ENCODE measurements at places on chromosomes 13 and 19.

- no peak for DNase-seq
These were observed 11.6 kb upstream of the UQCR11 start for GRCh38 chr19:1616875-1617274.

GRCh38 chr19:18016209-18016910 is 8.4 kb downstream of the ARRDC2 start:
- DNase-seq: no peak

GRCh38 chr13:28624707-28625432 is 34.1 kb upstream of the POMP start:
- no peak for DNase-seq

DNA sequence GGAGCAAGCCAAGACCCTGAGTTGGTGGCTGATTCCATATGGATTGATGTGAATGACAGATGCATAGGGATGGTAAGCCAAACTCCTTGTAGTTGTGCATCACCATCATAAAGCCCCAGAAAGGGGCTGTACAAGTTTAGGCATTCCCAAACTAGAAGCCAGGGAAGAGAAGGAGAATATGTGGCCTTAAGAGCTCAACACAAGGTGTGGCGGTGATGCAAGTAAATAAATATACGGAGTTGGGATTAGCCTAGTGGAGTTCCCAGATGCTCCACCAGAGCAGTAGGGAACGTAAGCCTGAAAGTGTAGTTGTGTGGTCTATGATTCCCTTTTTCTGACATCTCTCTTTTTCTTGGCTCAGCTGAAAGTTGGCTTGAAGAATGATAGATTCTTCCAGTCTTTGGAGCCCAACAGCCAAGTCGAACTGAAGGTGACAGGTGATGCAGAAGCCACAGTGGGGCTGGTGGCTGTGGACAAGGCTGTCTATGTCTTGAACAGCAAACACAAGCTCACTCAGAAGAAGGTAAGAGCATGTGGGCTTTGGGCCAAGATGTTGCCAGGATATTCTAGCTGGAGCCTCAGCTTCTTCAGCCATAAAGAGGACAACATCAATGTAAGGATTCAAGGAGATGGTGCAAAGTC is 30.1 kb downstream of the RDH8 start:
- DNase-seq: peak; percentile 10

DNA sequence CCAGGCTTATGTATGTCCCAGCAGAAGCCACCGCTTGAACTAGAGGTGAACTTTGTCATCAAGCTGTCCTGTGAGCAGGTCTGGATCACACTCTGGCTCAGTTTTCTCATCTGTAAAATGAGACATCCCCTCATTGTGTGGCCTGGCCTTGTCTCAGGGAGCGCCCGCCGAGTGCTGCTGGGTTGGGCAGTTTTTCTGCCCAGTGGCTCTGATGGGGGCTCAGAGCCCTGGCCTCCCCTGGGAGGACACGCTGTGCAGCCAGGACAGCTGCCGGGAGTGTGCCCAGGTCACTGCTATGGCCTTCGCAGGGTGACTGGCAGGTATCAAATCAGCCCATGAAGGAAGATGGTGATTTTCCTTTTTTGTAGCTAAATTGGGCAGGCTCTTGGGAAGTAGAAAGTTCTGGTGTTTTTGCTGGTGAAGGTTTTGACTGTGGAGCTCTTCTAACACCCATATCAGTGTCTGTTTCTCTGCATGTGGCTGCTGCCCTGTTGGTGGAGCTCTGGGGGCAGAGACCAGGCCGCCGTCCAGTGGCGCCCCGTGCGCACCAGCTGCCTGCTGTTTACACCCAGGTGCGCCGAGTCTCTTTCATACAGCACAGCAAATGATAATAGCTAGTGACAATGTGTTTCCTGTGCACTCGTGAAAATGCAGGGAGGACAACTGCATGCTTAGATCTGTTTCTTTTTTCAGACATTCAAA is 40.8 kb downstream of the SLC7A9 start:
- peak; percentile 29 for DNase-seq

DNA sequence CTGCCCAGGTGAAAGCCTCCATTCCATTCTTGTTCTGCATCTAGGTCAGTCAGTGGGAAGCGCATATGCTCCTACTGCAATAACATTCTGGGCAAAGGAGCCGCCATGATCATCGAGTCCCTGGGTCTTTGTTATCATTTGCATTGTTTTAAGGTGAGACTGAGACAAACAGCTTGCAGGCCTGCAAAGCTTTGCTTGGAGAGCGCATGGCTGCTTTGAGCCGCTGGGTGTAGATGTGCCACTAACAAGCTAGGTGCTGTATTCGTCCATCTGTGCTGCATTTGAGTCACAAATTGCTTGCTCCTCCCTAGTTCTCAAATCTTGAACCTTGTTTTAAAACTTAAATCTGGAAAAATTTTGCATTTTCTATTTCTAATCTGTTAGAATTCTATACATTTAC is 219.1 kb downstream of the LMO7 start:
- DNase-seq: no peak

DNA sequence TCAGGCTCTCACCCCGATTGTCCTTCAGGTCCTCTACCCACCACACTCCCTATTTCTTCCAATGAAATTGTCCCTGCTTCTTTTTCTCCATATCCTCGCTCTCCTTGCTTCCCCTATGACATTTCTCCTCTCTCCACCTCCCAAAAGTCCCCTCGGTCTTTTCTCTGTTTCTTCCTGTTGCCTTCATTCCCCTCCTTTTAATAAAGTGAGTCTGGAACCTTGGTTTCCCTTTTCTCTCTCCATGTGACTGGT is 676 bp upstream of the ZNF574 start:
- DNase-seq: no peak

- no peak for DNase-seq
These were observed 30.6 kb downstream of the TMEM161A start for GRCh38 chr19:19107654-19108053.

DNA sequence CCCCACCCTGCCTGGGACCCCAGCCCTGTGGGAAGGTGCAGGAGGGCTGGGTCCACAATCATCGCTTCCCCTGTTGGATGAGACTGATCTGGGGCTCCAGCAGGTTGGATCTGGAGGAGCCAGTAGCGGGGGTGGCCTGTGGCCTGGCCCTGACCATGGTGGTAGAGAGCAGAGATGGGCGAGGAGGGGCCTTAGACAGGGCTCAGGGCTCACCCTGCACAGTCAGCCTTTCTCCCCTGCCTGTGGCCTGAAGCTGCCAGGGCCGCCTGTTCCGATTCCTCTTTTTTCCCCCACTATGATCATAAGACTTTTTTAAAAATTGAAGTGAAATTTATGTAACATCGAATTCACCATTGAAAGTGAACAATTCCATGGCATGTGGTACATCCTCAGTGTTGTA is 18.2 kb downstream of the SIN3B start:
- no peak for DNase-seq

- DNase-seq: no peak
These were observed 77.4 kb downstream of the DOCK9 start for GRCh38 chr13:98900442-98900841.

DNA sequence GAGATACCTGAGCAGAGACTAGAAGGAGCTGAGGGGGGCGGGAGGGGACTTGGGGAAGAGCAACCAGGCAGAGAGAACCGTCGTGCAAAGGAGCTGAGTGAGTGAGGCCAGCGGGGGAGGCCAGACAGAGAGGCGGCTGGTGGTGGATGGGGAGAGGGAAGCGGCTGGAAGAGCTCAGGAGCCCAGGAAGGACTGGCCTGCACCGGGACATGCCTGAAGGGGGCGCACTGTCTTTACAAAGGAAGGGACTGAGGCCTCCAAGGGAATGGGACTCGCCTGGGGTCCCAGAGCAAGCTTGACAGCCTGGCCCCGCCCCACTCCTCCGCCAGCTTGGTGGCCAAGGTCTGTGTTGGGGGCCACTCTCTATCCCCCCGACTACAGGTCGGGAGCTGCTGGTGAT is 14.9 kb downstream of the ONECUT3 start:
- DNase-seq: no peak

GRCh38 chr13:66899955-66900354 is 330.2 kb downstream of the PCDH9 start:
- no peak for DNase-seq

GRCh38 chr19:32392901-32393300 is 12.7 kb upstream of the DPY19L3 start:
- DNase-seq: no peak

- DNase-seq: no peak
These were observed 27.3 kb upstream of the ZSCAN5A start for GRCh38 chr19:56341948-56342347.

DNA sequence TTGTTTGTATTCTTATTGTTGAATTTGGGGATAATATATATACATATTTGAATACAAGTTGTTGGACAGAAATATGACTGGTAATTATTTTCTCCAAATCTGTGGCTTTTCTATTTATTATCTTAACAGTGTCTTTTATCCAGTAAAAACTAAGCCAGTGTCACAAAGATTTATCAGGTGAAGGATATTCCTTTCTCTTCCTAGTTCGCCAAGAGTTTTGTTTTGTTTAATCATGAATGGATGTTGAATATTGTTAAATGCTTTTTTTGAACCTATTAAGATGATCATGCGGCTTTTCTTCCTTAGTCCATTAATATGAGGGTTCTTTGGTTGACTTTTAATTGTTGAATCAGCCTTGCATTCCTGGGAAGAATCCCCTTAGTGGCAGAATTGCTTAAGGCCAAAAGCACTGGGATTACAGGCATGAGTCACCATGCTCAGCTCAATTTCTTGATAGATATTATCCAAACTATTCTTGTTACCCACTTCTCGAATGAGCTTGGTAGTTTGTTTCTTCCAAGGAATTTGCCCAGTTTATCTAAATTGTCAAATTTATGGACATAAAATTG is 53.3 kb downstream of the TEX26 start:
- DNase-seq: no peak

DNA sequence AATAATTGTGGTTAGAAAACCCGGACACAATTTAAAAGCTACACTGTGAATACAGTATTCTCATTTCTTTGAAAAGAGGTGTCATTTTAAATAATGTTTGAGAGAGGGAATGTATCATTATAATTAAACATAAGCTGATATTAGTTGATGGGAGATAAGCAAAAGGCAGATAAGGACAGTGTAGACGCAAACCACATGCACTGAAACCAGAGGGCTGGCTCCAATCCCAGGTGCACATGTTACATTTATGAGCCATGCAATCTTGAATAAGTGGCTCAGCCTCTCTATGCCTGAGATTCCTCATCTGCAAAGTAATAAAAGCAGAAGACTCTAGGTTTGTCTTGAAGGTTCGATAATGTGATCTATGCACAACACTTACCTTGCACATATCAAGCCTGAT is 238.7 kb downstream of the EFNB2 start:
- DNase-seq: no peak

DNA sequence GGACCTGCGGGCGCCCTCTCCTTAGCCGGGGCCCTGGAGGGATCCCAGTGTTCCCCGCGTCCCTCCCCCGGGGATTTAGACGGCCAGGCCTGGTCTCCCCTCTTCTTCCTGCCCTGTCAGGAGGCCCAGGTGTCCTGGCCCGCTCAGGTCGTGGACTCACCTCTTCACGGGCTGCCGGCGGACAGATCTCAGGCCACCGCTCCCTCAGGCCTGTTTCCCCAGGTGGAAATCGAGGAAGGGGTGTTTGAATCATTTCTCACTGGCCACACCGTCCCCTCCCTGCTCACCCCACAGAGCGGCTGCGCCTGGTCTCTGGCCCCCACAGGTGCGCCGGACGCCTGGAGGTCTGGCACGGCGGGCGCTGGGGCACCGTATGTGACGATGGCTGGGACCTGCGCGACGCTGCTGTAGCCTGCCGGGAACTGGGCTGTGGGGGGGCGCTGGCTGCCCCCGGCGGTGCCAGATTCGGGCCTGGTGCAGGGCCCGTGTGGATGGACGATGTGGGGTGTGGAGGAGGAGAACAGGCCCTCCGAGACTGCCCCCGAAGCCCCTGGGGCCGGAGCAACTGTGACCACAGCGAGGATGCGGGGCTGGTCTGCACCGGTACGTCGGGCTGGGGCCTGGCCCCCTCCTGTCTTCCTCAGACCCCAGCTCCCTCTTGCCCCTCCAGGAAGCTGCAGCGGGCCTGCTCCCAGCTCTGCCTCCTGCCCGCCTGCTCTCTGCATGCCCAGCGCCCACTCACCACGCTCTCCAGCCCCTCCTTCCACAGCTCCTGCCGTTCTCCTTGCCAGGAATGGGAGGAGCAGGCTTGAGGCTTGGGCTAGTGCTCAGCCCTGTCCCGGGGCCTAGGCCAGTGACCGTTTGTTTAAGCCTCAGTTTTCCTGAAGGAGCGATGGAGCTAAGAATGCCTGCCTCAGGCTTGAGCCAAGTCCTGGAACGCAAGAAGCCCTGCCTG is 2.5 kb downstream of the SSC5D start:
- no peak for DNase-seq

DNA sequence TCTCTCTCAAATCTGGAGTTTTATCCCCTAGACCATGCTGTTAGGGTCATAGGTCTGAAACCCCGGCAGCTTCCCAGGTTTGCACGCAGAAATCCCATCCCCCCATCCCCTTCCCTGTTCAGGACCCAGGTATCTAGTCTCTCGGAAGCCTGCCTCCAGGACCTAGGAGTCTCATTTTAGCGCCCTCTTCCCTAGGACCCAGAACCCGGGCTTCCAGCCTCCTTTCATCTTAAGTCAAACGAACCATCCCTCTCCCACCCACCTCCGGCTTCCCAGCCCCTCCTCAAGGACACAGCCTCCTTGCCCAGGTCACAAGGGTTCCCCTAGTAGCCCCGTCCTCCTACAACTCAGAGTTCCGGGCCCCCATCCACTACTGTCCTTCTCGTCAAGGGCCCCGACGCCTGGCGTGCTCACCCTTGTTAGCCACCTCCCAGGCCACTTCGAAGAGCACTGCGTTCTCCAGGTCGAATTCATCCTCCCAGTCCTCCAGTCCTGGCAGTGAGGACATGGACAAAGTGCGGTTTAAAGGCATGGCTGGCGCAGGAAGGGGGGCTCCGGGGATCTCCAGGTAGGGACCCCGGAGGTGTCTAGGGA is 431 bp downstream of the GYS1 start:
- DNase-seq: no peak

DNA sequence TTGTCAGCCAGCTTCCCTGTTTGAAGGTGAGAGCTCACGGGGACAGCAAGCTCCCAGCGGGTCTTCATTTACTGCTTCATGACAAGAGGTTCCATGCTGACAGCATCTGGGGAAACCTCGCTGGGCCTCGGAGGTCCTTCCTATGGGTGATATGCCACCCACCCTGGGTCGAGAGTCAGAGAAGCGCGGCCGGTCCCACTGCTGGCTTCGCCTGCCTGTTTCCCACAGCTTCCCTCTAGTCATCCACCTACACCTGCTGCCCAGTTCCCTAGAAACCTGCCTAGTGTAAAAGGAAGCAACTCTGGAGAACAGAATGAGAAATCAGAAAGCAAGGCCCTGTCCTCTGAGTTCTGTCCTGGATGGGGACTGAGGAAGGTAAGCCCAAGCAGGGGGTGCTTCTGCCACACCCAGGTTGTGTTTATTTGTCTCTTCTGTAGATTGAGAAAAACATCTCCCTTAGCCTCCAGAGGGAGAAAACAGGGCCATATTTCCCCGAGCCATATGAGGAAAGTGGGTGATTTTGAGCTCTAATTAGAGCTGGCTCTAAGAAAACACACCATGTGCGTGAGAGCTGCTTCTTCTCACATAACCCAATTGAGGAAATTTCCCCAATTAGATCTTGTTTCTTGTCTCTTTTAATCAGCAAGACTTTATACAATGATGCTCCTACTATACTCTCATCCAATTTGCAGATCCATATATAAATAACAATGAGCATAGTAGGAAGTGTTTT is 504.3 kb downstream of the IRS2 start:
- DNase-seq: no peak

Measured in NCI-H345 (cell line).